Lung (tissue), 17 donors: ENCODE measurements at places on chromosomes 7 and 10. TPM values are rescaled to one million over a fixed set of nuclear protein-coding genes. Genes with fewer than 3 reads are reported as not detected.

GRCh38 chr10:116272440-116273283, at the start of gene GFRA1:
GFRA1 (minus strand) TSS chr10:116273206; CDS start chr10:116272029, 1,177 bp downstream.
- H3K27me3 ChIP-seq: peaks cover 17% of the 10 kb centered on the region
- H3K4me3 ChIP-seq: peak within 1 kb of the TSS; percentile 22
- no peaks in the 10 kb centered on the region for H3K36me3 ChIP-seq

GRCh38 chr7:116512520-116513188, 12.2 kb upstream of the CAV1 start:
- H3K27me3 ChIP-seq: no peaks in the 10 kb centered on the region
- H3K4me1 ChIP-seq: peaks cover 18% of the 10 kb centered on the region
- no peak for DNase-seq
- no peak overlapping the region for H3K4me3 ChIP-seq
- no peaks in the 10 kb centered on the region for H3K36me3 ChIP-seq
- peak overlapping the region; percentile 83 for H3K27ac ChIP-seq

- H3K27me3 ChIP-seq: no peaks in the 10 kb centered on the region
- H3K36me3 ChIP-seq: no peaks in the 10 kb centered on the region
- H3K4me3 ChIP-seq: no peak overlapping the region
- no peak for DNase-seq
Measured at GRCh38 chr10:122647383-122647968, 52.2 kb downstream of the C10orf120 start.

The TEX36 gene
- not detected for total RNA-seq
